Lower leg skin (tissue), 4 donors: ENCODE measurements at places on chromosomes 7 and 10. TPM values are rescaled to one million over a fixed set of nuclear protein-coding genes. Genes with fewer than 3 reads are reported as not detected.

OPN1SW gene
- total RNA-seq, result not detected

ST8SIA6 gene
- 2.8 TPM for total RNA-seq

IFIT3 gene
- total RNA-seq, result 5.5 TPM

ANLN gene
- total RNA-seq, result 9.4 TPM

AFAP1L2 gene
- total RNA-seq, result 14.1 TPM

CFAP69 gene
- total RNA-seq, result 3.7 TPM
